Activated naive CD8-positive, alpha-beta T cell treated with anti-CD3 and anti-CD28 coated beads for 36 hours (primary cell): ENCODE measurements at places on chromosomes 11 and 22. TPM values are rescaled to one million over a fixed set of nuclear protein-coding genes. Genes with fewer than 3 reads are reported as not detected.

- H3K36me3 ChIP-seq, result no peaks in the 10 kb centered on the region
- no peak overlapping the region for H3K4me3 ChIP-seq
- DNase-seq, result no peak
- H3K27ac ChIP-seq, result no peak overlapping the region
- H3K27me3 ChIP-seq, result no peaks in the 10 kb centered on the region
These were observed 227.8 kb downstream of the ETS1 start for GRCh38 chr11:128359515-128359914.

The APOL5 gene
- not detected for total RNA-seq

DNA sequence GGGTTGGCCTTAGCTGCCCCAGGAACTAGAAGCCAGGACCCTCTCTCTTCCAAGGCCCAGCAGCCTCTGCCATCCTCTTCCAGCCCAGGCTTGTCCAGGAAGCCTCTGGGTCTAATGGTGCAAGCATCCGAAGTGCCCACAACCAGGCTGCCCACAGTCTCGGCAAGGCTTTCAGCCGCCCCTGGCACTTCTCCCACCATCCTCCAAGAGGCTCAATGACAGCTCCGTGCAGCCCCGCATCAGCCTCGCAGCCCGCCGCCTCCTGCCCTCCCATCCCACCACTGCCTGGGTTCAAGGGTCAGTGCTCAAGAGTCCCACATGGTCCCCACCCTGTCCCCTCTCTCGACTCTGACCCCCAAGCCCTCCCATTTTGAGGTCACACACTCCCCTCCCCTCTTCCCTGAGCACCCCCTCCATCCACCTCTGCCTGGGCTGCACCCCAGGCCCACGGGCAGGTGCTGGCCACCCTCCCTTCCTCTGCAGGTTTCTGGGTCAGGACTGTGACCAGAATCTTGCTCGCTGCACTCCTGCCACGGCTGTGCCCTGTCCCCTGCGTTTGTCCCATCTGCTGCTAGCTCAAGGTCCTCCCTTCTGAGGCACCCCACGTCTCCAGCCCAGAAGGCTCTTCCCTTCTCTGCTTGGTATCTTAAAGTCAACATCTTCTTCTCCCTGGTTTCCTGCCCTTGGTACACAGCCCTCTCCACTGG, 17.2 kb downstream of the IFITM10 start:
- no peak overlapping the region for H3K4me3 ChIP-seq
- peaks cover 3% of the 10 kb centered on the region for H3K36me3 ChIP-seq
- no peak for DNase-seq
- no peak overlapping the region for H3K27ac ChIP-seq
- no peaks in the 10 kb centered on the region for H3K27me3 ChIP-seq
- H3K4me1 ChIP-seq, result peaks cover 19% of the 10 kb centered on the region

The GLYATL1 gene
- total RNA-seq, result 1.3 TPM

DNA sequence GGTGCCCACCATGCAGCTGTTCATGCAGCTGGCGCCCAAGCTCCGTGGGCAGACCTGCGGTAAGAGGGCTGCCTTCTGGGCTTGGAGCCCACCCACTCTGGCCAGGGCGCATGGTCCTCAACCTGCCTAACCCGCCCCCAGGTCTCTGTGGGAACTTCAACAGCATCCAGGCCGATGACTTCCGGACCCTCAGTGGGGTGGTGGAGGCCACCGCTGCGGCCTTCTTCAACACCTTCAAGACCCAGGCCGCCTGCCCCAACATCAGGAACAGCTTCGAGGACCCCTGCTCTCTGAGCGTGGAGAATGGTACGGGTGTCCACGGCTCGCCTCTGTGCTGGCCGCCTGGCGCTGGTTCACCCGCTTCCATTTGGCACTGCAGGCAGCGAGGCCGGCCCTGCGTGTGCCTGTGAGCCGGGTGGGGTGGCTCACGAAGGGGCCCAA, 11.0 kb downstream of the MUC5AC start:
- no peaks in the 10 kb centered on the region for H3K27me3 ChIP-seq
- H3K4me3 ChIP-seq, result no peak overlapping the region
- H3K36me3 ChIP-seq, result no peaks in the 10 kb centered on the region
- no peak overlapping the region for H3K27ac ChIP-seq
- no peaks in the 10 kb centered on the region for H3K4me1 ChIP-seq
- no peak for DNase-seq

The MISFA gene
- 0.54 TPM for total RNA-seq

The CNGA4 gene
- total RNA-seq, result 0.10 TPM

GRCh38 chr11:111764621-111765020, 1.6 kb downstream of the PPP2R1B start:
- no peak for DNase-seq
- no peaks in the 10 kb centered on the region for H3K27me3 ChIP-seq
- peaks cover 25% of the 10 kb centered on the region for H3K36me3 ChIP-seq
- peaks cover 33% of the 10 kb centered on the region for H3K4me1 ChIP-seq
- no peak overlapping the region for H3K27ac ChIP-seq

The SLC7A4 gene
- total RNA-seq, result 0.41 TPM

The UCP2 gene
- total RNA-seq, result 181 TPM

- no peak for DNase-seq
- H3K27ac ChIP-seq, result no peak overlapping the region
- H3K36me3 ChIP-seq, result no peaks in the 10 kb centered on the region
- no peaks in the 10 kb centered on the region for H3K4me1 ChIP-seq
- H3K4me3 ChIP-seq, result no peak overlapping the region
These were observed 46.9 kb upstream of the SLC22A25 start for GRCh38 chr11:63290285-63290684.

DNA sequence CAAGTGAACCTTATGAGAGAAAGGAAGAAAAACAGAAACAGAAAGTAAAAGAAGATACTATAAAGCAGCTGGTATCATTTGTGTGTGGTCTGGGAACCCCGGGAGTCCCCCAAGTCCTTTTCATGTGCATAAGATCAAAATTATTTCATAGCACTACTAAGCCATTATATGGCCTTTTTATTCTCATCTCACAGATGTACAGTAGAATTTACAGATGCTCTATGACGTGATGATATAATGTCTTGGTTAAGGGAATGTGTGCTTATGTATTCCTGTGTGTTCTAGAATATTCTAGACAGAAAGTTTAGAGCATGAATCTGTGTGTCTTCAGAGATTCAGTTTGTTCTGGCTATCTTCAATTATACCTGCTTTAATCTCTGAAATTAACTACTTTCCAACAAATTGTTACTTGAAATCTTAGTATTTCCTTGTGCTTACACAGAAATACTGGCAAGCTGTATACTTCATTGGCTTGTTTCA, 8.6 kb upstream of the TPP1 start:
- H3K36me3 ChIP-seq, result no peaks in the 10 kb centered on the region
- H3K27me3 ChIP-seq, result no peaks in the 10 kb centered on the region
- no peak for DNase-seq
- peak overlapping the region; percentile 15 for H3K27ac ChIP-seq

DNA sequence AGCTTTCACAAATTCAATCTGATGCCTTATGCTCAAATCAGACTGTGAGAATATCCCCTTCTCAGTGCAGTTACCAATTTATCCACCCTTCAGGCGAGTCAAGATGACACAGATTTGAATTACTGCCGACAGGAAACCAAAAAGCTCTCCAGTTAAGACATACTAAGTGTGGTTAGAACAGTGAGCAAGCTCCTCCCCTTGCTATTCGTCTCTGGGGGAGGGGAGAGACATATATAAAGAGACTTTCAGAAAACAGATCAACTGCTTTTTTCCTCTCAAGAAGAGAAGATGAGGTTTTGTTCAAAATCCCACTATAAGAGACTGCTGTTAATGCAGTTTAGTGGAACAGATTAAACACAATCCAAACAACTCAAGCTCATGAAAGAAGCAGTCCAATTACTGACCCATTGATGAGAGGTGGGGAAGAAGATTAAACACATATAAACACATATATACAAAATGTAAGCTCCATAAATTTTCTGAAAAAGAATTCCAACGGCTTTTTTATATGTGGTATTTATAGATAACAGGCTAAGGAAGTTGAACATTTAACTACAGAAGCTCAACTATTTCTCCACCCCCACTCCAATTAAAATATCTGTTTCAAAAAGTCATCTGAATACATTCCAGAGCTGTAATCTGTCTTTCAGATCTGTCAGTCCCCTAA, 102.7 kb downstream of the MRTFA start:
- H3K4me1 ChIP-seq, result peaks cover 55% of the 10 kb centered on the region
- peak overlapping the region; percentile 83 for H3K4me3 ChIP-seq
- H3K36me3 ChIP-seq, result peaks cover 7% of the 10 kb centered on the region
- DNase-seq, result peak; percentile 30

- H3K27ac ChIP-seq, result no peak overlapping the region
- H3K4me1 ChIP-seq, result no peaks in the 10 kb centered on the region
- H3K36me3 ChIP-seq, result no peaks in the 10 kb centered on the region
- H3K4me3 ChIP-seq, result no peak overlapping the region
- no peak for DNase-seq
- no peaks in the 10 kb centered on the region for H3K27me3 ChIP-seq
These were observed 1519.7 kb upstream of the TENM4 start for GRCh38 chr11:80960381-80961029.

- DNase-seq, result no peak
- no peak overlapping the region for H3K4me3 ChIP-seq
These were observed 64.8 kb downstream of the IGF2 start for GRCh38 chr11:2074266-2074825.

GRCh38 chr11:71787098-71787823, 45.7 kb upstream of the DEFB108B start:
- peak overlapping the region; percentile 98 for H3K27ac ChIP-seq
- peaks cover 9% of the 10 kb centered on the region for H3K36me3 ChIP-seq
- H3K4me1 ChIP-seq, result peaks cover 26% of the 10 kb centered on the region
- no peaks in the 10 kb centered on the region for H3K27me3 ChIP-seq

- peak overlapping the region; percentile 43 for H3K4me3 ChIP-seq
- DNase-seq, result no peak
- peaks cover 61% of the 10 kb centered on the region for H3K36me3 ChIP-seq
- H3K4me1 ChIP-seq, result peaks cover 79% of the 10 kb centered on the region
- no peaks in the 10 kb centered on the region for H3K27me3 ChIP-seq
These were observed 5.5 kb downstream of the EHD1 start for GRCh38 chr11:64872790-64873488.

DNA sequence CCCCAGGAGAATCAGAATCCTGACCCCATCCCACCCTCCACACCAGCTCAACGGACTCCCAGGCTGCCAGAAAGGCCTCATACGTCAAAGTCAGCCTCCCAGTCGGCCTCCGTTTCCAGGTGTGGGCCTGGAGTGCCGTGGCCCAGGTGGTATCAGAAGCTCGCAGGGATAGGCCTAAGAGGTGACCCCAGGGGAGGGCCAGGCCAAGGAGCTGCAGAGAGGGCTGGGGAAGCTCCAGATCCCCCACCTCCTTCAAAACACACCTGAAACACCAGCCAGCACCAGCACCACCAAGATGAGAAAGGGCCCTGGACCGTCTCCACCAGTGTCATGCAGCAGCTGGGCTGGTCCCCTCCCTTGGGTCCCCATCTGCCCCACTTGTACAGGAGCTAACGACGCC, 20.3 kb downstream of the ASCL2 start:
- no peak overlapping the region for H3K4me3 ChIP-seq
- no peaks in the 10 kb centered on the region for H3K36me3 ChIP-seq
- H3K27ac ChIP-seq, result no peak overlapping the region
- no peak for DNase-seq
- H3K27me3 ChIP-seq, result peaks cover 3% of the 10 kb centered on the region

The GLYATL2 gene
- total RNA-seq, result not detected

- no peak overlapping the region for H3K4me3 ChIP-seq
- H3K4me1 ChIP-seq, result no peaks in the 10 kb centered on the region
- peak; percentile 69 for DNase-seq
- no peak overlapping the region for H3K27ac ChIP-seq
- peaks cover 7% of the 10 kb centered on the region for H3K27me3 ChIP-seq
These were observed 663.7 kb upstream of the B3GAT1 start for GRCh38 chr11:135075740-135076139.

The SMIM35 gene
- total RNA-seq, result not detected

The POU2AF2 gene
- not detected for total RNA-seq

The OR52H1 gene
- not detected for total RNA-seq

The DDIAS gene
- 28.8 TPM for total RNA-seq

DNA sequence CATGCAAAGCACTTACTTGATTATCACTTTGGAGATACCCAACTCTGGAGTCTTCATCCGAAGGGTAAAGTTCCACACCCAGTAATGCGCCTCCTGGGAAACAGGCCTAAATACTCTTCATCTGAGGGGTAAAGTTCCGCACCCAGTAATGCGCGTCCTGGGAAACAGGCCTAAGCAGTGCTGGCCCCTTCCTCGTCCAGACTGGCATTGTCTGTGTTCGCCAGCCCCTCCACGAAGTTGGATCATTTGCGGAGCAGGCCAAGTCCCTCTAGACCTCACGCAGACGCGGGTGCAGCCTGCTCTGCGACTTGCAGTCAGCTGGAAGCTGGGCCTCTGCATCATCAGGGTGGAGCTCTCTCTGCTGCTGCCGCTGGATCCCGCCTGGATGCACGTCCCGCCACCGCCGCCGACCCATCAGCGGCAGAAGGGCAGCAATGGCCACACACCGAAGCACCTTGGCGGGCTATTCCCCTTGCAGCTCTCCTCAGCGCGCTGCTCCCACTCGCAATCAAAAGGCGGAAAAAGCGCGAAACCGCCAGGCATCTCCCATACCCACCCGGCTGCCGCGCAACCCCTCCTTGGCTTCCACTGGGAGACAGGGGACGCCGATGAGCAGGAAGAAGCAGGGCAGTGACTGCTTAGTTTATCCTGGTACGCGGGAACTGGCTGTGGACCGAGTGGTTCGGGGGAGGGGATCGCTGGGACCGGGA, 34.1 kb upstream of the GLYATL1 start:
- no peak overlapping the region for H3K27ac ChIP-seq
- H3K36me3 ChIP-seq, result no peaks in the 10 kb centered on the region
- DNase-seq, result no peak
- H3K27me3 ChIP-seq, result peaks cover 84% of the 10 kb centered on the region
- H3K4me3 ChIP-seq, result no peak overlapping the region

DNA sequence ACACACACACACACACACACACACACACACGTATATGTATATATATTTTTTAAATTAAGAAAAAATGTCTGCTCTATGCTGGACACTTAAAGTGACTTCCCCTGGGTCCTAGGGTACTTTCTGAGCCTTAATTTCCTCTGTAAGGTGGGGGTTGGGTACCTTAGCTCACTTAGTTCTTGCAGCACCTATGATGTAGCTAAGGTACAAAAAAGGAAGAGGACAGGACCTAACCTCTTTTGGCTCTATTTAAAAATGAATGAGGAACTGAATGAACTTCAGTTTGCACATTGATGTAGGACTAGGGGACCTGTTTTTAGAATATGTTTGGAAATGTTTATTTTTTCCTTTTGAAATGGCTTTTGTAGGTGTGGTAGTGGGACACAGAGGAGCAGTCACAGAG, 11.1 kb downstream of the SREBF2 start:
- no peak overlapping the region for H3K4me3 ChIP-seq
- peaks cover 18% of the 10 kb centered on the region for H3K36me3 ChIP-seq
- no peak for DNase-seq
- H3K4me1 ChIP-seq, result peaks cover 47% of the 10 kb centered on the region
- H3K27me3 ChIP-seq, result no peaks in the 10 kb centered on the region
